CD4-positive, alpha-beta memory T cell (primary cell): ENCODE measurements at places on chromosomes 3 and 15. TPM values are rescaled to one million over a fixed set of nuclear protein-coding genes. Genes with fewer than 3 reads are reported as not detected.

DNA sequence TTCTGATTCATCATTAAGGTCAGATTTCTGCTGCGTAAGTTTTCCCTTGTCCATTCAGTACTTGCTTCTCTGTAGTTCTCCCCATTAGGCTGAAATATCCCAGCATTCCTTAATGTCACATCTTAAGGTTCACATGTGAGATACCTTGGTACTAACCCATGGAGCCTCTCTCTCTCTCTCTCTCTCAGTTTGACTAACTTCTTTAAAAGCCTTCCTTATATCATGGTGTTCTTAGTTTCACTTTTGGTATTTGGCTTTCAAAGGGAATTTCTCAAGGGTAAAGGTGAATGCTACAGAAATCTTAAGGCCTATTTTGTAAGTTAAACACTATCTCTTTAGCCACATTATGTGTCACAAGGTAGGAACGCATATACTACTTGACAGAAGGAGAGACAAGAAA, 427.3 kb upstream of the ZNF717 start:
- H3K27me3 ChIP-seq = no peaks in the 10 kb centered on the region
- no peak overlapping the region for H3K27ac ChIP-seq
- H3K36me3 ChIP-seq = no peaks in the 10 kb centered on the region
- no peak overlapping the region for H3K4me3 ChIP-seq
- H3K4me1 ChIP-seq = no peaks in the 10 kb centered on the region
- no peak for DNase-seq

DNA sequence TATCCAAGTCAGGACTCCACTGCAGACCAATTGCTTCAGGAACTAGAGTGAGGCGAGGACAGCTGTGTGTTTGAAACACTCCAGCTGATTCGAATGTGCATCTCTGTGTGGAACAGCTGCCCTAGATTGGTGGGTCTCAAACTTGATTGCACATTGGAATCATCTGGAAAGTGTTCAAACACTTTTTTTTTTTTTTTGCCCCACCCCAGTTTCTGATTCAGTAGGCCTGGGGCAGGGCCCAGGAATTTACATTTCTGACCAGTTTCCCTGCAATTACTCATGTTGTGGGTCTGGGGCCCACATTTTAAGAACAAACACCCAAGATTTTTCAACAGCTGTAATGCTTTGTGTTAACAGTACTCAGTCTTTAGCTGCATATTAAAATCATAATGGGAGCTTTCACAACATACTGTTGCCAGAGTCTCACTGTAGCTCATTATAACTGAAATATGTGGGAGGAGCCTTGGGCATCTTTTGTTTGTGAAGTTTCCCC, 156.6 kb downstream of the NR1D2 start:
- H3K27ac ChIP-seq = no peak overlapping the region
- DNase-seq = no peak
- no peak overlapping the region for H3K4me3 ChIP-seq
- no peaks in the 10 kb centered on the region for H3K4me1 ChIP-seq
- H3K36me3 ChIP-seq = no peaks in the 10 kb centered on the region

DNA sequence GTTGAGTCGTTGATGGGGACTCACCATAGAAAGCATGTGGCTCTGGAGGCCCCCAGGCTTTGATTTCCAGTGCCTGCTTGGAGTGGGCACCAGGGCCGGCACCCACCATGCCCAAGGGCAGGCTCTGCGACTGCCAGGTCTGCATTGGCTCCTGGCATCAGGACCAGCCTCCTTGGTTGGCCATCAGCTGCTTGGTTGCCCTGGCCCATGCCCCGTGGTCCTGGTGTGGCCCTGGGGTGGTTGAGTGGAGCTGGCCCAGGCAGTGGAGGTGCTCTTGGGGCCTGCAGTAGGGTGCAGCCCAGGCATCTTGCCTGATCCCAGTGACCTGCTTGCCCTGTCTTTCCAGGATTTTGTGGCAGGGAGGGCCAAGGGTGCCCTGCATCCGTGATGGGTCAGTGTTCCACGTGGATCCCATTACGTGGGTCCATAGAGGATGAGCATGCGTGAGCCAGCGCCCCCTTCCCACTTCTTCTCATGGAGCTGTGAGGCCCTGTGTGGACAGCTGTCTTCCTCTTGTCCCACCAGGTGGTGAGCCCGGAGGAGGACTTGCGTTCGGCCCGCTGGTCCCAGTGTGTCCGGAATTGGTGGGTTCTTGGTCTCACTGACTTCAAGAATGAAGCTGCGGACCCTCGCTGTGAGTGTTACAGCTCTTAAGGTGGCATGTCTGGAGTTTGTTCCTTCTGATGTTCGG, 187.0 kb downstream of the UBE3A start:
- DNase-seq = no peak
- H3K27me3 ChIP-seq = no peaks in the 10 kb centered on the region
- H3K4me3 ChIP-seq = no peak overlapping the region
- H3K27ac ChIP-seq = no peak overlapping the region
- no peaks in the 10 kb centered on the region for H3K36me3 ChIP-seq
- H3K4me1 ChIP-seq = no peaks in the 10 kb centered on the region

DNA sequence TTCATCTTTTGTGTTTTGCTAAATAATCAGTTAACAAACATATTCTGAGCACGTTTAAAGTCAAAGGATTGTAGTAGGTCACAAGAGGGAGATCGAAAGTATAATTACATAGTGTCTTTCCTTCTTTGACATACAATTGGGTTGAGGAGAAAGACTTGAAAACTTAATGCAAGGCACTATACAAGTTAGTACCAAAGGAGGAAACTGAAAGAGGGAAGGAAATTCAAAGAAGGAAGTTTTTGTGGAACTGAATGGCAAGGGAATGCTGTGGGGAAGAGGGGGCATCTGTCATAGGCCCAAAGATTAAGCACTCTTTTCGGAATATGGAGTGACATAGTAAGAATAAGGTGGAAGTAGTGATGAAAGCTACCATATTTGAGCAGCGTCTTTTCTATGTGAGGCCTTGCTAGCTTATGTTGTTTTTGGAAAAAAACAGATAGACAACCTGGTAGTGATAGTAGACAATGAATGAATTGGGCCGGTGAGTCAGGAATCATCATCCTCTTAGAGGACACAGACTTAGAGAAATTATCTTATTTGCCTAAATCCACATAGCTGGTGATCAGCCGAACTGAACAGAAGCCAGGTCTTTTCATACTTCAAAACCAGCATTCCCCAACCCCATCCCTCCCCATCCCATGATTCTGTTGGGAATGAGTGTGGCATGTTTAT, 10.2 kb downstream of the MBNL1 start:
- H3K27me3 ChIP-seq = no peaks in the 10 kb centered on the region
- peaks cover 96% of the 10 kb centered on the region for H3K4me1 ChIP-seq
- peak overlapping the region; percentile 48 for H3K27ac ChIP-seq
- peak overlapping the region; percentile 33 for H3K4me3 ChIP-seq

- H3K27ac ChIP-seq = no peak overlapping the region
- no peaks in the 10 kb centered on the region for H3K36me3 ChIP-seq
- no peaks in the 10 kb centered on the region for H3K27me3 ChIP-seq
- H3K4me3 ChIP-seq = no peak overlapping the region
Observed at GRCh38 chr3:108102420-108103039, 11.7 kb upstream of the CD47 start.

DNA sequence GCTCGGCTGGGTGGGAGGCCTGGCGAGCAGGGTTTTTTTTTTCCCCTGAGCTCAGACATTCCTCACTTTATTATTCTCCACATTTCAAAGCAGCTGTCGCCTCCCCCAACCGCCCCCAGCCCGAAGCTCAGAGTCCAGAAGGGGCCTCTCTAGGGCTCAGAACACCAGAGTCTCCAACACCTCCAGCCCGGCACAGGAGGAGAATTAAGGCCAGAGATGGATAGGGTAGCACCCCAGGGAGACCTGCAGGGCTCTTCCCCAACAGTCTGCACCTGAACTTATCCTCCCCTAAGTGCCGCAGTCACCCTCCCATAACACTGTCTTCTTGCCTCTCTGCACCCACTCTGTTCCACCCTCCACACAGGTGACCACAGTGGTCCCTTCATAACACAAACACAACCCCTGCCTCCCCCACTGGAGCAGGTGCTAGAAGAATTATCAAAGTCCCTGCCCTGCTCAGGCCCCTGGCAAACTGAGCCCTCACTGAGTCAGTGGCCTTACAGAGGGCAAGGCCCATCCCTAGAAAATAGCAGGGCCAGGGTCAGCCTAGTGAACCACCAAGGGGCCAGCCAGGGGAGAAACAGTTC, 14.1 kb downstream of the MYL3 start:
- no peaks in the 10 kb centered on the region for H3K36me3 ChIP-seq
- DNase-seq = no peak
- H3K4me1 ChIP-seq = peaks cover 15% of the 10 kb centered on the region
- H3K27ac ChIP-seq = no peak overlapping the region
- H3K4me3 ChIP-seq = no peak overlapping the region
- H3K27me3 ChIP-seq = no peaks in the 10 kb centered on the region

GRCh38 chr3:142647856-142648255, 51.7 kb downstream of the PLS1 start:
- H3K4me1 ChIP-seq = no peaks in the 10 kb centered on the region
- no peak overlapping the region for H3K27ac ChIP-seq
- no peaks in the 10 kb centered on the region for H3K36me3 ChIP-seq

- H3K27ac ChIP-seq = no peak overlapping the region
- no peaks in the 10 kb centered on the region for H3K36me3 ChIP-seq
- DNase-seq = no peak
Observed at GRCh38 chr3:186067360-186068242, 41.3 kb downstream of the ETV5 start.

DNA sequence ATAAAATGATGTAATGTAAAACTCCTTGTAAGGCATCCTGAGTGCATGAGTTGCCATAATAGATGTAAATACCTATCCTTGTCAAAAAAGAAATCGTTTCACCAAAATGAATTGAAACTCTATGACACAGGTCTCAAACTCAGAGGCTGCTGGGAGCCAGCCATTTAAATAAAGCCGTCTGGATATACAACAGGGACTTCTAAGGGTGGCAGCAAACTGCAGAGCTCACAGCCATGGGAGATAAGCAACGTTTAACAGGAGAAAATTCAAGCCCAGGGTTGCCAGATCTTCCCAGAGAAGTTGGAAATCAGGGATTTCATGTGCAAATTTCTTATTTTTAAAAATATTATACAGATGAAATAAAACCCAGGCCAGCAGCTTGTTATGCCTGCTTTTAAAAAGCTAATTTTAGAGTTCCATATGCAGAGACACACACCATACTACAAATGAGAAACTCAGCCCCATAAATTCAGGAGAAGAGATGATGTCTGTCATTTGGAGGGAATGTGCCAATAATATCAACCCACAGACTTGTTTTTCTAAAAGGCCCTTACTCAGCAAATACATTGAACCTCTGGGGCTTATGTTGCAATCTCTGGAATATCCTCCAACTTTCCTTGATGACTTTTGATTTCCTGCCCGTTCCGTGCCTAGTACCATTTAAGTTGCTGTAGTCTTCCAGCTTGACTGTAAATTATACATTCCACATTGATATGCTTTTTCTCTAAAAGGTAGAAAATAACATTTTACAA, 75.6 kb downstream of the AQP9 start:
- no peaks in the 10 kb centered on the region for H3K36me3 ChIP-seq
- H3K4me3 ChIP-seq = no peak overlapping the region
- no peak overlapping the region for H3K27ac ChIP-seq
- no peak for DNase-seq
- H3K4me1 ChIP-seq = peaks cover 6% of the 10 kb centered on the region
- H3K27me3 ChIP-seq = no peaks in the 10 kb centered on the region

DNA sequence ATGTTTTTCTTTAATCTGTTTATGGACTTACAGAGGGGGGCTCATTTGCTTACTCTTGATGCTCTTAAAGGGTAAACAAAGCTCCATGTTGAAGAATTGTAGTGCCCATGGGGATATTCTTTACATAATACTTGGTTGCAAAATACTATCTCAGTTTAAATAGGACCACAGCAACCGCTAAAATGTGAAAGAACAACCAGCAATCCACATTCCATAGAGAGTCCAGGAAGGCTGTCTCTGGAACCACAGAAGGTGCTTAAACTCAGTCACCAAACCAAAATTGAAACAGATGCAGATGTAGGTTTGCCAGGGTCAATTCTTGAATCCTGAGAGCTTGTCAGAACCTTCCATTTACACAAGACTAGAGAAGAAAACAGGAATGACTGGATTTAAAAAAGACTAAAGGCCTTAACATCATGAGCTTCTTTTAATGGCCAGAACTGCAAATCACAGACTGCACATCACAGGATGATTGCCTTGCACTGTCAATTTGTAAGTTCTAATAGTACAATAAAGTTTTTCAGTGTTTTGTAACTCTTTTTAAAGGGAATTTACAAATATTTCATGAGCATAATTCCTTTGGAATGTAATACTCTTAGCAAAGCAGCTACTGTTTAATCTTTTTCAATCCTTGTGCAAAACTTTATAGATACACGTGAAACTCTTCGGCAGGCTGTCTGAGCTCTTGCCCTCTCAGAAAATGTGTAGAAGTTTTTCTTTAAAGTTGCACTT, 661.6 kb downstream of the SI start:
- H3K27me3 ChIP-seq = no peaks in the 10 kb centered on the region
- no peak overlapping the region for H3K27ac ChIP-seq
- H3K4me3 ChIP-seq = no peak overlapping the region

DNA sequence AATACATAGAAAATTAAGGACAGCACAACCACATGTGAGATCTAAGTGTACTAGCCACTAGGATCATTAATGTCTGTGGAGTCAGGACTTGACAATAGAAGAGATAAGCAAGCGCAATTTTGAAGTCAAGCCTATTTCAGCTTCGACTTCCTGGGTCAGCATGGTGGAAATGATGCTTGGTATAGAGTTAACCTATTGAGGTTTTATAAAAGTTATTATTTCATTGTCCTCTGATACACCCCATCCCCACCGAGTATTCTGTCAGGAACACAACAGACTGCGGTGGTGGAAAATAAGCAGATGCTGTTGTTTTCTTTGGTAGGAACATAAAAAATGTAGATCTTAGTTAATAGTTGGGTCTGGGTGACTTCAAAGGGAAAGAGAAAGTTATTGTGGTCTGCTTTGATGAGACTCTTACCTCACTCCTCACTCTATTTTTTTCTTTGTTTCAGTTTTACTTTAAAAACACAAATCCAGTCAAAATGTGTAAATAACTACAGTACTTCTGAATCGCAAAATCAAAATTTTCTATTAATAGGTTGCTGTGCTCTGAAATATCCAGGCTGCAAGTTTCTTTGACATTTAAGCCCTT, 82.1 kb downstream of the IL5RA start:
- H3K27me3 ChIP-seq = no peaks in the 10 kb centered on the region
- DNase-seq = peak; percentile 60
- H3K27ac ChIP-seq = no peak overlapping the region
- H3K4me1 ChIP-seq = peaks cover 14% of the 10 kb centered on the region
- H3K4me3 ChIP-seq = no peak overlapping the region

GRCh38 chr3:52041118-52041731, 15.1 kb downstream of the DUSP7 start:
- H3K4me1 ChIP-seq = no peaks in the 10 kb centered on the region
- H3K36me3 ChIP-seq = no peaks in the 10 kb centered on the region
- no peak overlapping the region for H3K27ac ChIP-seq
- no peaks in the 10 kb centered on the region for H3K27me3 ChIP-seq
- no peak for DNase-seq

Gene GABRR3
- not detected for total RNA-seq

Gene TYRO3
- total RNA-seq = 0.36 TPM

Gene TERC
- 15.7 TPM for total RNA-seq

Gene SEC11A
- total RNA-seq = 86.8 TPM

Gene CRELD1
- 47.7 TPM for total RNA-seq
